ENCODE measurements at places on chromosomes 16 and 17.

GRCh38 chr17:72518159-72518732 is 397.4 kb downstream of the SOX9 start:
- DNase-seq = no peak

- no peak for DNase-seq
Measured at GRCh38 chr16:11682655-11683096, 14.4 kb downstream of the SNN start.

GRCh38 chr16:19898924-19899604 is 14.4 kb upstream of the GPRC5B start:
- no peak for DNase-seq

- DNase-seq = no peak
Measured at GRCh38 chr16:80875616-80876015, 71.2 kb upstream of the CDYL2 start.

GRCh38 chr17:8481089-8481488 is 45.4 kb downstream of the NDEL1 start:
- DNase-seq = no peak

GRCh38 chr17:1628856-1629503 is 346 bp upstream of the SLC43A2 start:
- peak; percentile 87 for DNase-seq

DNA sequence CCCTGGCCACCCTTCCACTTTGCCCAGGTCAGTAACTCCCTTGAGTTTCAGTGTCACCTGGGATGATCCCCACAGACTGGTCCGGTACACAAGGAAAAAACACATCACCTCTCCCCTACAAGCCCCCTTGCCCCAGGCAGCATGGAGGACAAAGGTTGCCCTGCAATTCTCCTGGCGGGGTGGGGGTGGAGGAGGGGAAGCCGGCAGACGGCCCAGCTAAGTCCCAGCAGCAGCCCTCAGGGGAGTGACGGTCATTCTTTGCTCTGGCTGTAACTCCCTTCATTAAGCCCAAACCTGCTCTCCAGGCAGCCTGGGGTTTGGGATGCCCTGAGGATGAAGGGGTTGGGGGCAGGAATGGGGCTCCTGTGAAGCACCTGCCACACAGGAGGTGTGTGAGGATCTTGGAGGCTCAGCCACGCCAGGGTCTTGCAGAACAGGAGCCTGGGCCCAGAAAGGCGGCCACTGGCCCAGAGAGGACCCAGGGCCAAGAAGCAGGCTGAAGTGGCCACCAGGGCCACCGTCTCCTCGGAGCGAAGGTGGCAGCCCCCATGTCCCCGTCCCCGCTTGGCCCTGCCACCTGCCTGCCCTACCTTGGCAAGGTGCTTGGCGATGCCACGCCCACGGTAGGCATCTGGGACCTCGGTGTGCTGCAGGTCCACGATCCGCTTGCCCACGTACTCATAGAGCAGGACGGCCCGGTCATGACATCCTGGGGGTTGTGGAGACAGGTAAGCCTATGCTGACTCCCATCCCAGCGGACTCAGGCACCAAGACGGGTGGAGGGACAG is 9.5 kb downstream of the NATD1 start:
- no peak for DNase-seq

DNA sequence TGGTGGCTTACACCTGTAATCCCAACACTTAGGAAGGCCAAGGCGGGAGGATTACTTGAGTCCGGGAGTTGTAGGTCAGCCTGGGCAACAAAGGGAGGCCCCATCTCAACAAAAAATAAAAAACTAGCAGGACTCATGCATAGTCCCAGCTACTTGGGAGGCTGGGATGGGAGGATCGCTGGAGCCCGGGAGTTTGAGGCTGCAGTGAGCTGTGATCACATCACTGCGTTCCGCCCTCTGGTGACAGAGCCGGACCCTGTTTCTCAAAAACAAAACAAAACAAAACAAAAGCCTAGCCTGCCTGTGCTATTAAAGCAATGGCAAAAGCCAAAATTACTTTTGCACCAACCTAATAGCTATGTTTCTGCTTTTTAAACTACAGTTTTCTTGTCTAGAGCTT is 1.5 kb downstream of the FCSK start:
- no peak for DNase-seq

DNA sequence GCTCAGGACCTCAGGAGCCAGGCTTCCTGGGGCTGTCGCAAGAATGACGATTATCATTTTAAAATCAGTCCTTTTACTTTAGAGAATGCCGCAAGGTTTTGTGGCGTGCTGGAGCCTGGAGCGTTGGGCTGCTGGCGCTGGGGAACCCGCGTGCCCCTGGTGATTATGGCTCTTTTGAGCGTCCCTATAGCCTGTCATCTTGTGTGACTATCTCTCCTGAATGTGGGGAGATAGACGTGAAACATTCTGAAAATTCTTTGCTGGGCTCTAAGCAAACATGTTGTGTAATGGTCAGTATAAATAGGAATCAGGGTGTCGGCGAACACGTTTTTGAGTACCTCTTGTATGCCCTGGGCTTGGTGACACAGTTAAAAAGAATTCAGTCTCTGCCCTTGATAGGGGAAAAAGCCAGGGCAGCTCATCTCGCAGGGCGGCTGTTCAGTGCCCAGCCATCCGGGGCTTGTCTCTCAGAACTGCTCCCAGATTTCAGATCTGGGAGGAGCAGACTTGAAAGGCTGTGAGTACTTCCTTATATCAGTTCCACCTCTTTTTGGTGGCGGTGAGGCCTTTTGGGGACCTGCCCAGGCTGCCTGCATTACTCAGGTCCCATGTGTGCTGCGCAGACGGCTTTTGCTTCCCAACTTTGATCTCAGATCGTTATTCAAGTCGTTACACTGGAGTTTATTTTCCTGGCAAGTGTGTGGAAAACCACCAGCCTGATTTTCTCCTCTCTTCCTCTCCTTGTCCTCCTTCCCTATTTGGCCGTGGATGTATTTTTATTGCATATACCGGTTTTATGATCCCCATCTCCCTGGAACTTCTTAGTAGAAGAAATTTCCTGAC is 973 bp downstream of the SLC7A6 start:
- DNase-seq = peak; percentile 37

DNA sequence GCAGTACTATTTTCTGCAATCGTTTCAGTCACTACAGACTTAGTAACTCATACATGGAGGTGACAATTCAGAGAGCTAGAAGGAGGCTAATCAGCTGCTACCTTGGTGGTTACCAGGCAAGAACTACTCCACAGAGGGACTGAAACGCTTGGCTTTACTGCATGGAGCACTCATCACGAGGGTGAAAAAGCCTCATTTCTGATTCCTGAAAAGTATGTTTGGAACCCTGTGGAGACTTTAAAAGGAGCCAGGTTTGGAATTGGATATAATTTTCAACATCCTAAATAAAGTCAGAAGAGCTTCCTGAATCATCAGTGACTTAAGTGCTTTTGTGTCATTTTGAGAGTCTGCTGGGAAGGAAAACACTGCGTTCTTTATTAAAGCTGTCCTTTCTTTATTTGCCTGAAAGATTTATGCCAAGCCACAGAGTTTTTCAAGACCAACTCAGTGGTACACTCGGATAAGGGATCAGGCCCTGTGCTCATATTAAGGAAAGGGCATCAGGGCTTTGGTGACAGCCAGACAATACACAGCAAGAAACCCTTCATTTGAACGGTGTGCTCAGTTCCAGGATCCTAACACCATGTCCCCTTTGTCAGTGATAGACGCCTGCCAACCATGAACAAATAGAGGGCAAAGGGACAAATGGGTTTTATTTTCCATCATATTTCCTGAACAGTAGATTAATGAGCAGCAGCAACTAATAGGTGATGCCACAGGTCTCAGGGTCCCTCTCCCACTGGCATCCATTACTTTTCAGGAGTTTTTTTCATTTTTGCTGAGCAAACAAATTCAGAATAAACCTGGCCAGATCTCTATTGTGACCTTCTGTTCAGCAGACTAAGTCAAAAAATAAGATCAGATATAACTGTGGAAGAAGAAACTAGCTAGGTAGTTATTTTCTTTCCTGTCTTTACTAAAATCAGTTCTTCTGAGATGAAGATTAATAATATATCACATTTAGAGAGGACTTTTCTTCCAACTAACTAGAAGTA is 80.5 kb upstream of the CLEC18B start:
- DNase-seq = no peak

- DNase-seq = no peak
Measured at GRCh38 chr16:3781421-3781820, 64.1 kb upstream of the TRAP1 start.

GRCh38 chr17:62030264-62030663 is 34.8 kb downstream of the MED13 start:
- DNase-seq = no peak

GRCh38 chr16:78289844-78290277 is 190.4 kb downstream of the WWOX start:
- DNase-seq = no peak

DNA sequence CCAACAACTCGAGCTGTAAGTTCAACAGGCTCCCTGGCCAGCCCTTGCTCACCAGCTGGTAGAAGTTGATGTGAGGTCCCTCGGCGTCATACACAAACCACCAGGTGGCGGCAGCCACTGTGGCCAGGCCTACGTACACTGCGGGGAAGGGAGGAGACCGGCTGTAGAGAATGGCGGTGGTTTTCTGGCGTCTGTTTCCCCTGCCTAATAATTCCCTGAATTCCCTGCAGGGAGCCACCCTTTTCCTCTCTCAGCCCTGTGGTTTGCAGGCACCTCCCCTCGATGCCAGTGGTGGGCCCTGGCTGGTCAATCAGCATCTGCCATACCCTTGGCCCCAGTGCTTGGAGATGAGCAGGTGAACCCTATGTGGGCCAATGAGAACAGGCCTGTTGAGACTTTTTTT is 18.9 kb upstream of the P2RX1 start:
- no peak for DNase-seq

DNA sequence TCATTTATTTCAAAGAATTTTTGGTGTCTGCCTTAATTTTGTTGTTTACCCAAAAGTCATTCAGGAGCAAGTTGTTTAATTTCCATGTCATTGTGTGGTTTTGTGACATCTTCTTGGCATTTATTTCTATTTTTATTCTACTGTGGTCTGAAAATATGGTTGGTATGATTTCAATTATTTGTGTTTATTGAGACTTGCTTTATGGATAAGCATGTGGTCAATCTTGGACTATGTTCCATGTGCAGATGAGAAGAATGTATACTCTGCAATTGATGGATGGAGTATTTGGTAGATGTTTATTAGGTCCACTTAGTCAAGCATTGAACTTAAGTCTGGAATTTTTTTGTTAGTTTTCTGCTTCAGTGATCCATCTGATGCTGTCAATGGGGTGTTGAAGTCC is 383.0 kb downstream of the PMP22 start:
- no peak for DNase-seq

DNA sequence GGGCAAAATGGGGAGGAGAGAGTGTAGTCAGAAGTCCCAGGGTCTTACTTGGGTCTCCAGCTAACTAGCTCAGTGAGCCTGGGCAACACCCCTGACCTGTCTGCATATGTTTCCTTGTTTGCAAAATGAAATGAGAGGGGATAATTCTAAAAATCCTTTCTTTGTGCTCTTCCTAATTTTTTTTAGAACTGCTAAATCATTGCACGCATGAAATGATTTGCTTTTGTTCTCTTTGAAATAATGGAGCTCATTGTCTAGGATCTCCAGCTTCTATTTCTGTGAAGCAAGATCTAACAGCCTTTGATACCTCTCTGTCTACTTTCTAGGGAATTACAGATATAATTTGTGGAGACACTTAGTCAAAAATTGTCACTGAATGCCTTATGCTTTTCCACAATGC is 181.3 kb downstream of the CDH13 start:
- DNase-seq = no peak

DNA sequence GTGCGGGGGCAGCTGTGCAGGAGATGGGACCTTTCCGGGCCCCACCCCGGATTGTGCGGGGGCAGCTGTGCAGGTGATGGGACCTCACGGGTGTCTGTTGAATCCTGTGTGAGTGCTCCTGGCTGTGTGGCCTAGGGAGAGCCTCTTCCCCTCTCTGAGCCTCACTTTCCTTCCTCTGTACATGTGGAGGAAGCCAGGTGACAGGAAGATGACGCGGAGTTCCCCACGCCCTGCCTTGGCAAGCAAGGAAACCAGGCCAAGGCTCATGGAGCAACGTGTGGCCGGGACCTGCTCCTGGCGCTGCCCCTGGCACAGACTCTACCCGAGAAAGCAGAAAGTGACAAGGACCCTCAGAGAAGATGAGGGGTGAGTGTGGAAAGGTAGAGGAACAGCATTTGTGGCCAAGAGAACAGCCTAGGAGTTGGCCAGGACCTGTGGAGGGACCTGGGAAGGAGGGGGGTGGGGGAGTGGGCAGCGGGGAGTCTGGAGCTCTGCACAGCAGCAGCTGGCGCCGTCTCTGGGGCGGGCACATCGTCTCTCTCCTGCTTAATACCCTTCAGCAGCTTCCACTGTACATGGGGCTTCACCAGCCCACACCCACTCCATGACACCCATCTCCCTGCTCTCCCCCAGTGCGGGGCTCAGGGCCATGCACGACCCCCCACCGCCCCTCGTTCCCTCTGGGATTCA is 38.4 kb upstream of the PABPN1L start:
- no peak for DNase-seq

DNA sequence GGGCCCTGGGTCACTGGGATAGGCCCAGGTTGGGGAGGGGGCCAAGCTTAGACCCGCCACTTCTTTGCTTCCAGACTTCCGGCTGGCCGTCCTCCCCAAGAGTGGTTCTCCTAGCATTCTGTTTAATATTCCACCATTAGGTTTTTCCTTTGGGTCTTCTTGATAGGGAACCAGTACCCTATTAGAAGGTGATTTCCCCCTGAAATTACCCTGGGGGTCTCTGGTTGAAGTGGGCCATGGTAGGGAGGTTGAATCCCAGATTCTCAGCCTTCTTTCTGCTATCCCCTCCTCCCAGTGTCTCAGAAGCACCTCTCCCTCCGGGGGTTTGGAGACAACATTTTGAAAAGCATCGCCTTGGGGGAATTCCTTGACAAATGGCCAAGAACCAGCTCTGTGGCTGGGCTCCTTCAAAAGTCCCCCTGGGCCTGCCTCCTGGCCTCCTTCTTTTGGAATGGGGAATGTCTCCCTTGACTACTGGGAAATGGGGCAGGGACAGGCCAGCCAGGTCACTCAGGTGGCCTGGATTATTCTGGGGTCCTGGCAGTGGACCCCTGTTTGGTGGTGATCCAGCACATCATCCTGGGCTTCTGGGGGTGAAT is 5.7 kb downstream of the LASP1 start:
- no peak for DNase-seq

DNA sequence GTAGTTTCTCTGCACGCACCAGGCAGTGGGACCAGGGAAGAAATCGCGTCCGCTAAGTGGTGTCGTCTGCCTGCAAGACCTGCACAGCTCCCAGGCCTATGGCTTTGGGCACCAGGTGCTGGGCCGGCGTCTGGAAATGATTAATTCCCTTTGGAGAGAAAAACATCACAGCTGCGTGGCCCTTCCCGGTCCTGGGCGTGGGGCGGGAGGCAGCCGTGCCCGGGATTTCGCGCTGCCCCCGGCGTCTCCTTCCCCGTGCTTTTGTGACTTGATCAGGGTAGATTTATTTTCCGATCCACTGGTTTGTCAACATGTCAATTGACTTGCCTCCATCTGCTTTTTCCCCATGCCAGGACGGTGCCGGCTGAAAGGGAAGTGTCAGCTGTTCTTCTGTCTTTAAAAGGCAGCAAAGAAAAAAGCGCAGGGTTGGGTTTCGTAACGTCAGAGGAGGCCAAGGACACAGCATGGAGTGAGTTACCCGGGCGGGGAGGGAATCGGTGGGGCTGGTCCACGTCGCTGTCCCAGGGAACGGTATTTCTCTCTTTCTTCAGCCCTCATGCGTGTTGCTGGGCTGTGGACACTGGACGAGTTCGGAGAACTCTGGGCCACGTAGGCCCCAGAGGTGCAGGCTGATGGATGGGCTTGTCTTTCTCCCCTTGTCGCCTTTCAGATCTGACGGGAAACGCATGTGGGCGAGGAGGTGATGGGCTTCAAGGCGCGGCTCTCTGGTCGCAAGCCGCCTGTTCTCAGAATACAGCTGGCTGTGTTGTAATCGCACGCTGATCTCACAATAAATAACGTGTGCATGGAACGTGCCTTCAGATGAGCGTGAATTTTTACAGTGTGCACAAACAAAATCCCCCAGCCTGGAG is 188.1 kb upstream of the ZNF469 start:
- no peak for DNase-seq

Data from activated T-cell treated with anti-CD3 and anti-CD28 coated beads for 48 hours (primary cell).